ENCODE measurements at places on chromosomes 2 and 18.

- DNase-seq: peak; percentile 21
Measured at GRCh38 chr18:27363872-27364271, 178.8 kb upstream of the CHST9 start.

DNA sequence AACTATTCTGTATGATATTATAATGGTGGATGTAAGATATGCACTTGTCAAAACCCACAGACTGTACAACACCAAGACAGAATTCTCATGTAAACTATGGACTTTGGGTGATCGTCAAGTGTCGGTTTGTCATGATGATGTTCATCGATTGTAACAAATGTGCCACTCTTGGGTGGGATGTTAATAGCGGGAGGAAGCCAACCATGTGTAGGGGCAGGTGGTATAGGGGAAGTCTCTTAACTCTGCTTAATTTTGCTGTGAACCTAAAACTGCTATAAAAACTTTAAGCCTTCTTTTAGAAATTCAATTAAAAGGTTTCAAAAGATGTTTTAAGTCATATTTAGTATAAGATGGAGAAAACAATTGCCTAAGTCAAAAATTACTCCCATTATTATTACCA lies 139.0 kb downstream of the ANKRD44 start:
- DNase-seq: no peak

DNA sequence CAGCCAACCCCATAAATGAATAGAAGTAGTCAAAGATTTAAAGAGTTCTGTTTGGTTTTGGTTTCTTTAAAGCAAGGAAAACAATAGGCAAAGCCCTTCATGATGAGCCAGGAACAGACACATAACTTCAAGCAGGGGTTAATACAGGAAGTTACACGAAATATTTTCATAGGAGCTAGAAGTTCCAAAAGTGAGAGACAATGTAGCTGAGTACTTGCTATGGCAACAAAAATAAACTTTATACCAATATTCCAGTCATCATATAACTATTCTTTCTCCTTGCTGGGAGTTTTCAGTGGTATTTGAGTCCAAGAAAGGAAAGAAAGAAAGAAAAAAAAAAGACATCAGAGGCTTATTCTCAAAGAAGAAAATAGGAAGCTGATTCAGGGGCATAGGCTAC lies 56.2 kb downstream of the COBLL1 start:
- no peak for DNase-seq

GRCh38 chr2:5539282-5540165 lies 152.7 kb upstream of the SOX11 start:
- DNase-seq: no peak

GRCh38 chr18:8525692-8526091 lies 83.5 kb upstream of the RAB12 start:
- DNase-seq: no peak

- no peak for DNase-seq
Measured at GRCh38 chr2:7057865-7058400, 140.7 kb downstream of the RNF144A start.

- no peak for DNase-seq
Measured at GRCh38 chr2:38554973-38555595, 47.6 kb downstream of the HNRNPLL start.

DNA sequence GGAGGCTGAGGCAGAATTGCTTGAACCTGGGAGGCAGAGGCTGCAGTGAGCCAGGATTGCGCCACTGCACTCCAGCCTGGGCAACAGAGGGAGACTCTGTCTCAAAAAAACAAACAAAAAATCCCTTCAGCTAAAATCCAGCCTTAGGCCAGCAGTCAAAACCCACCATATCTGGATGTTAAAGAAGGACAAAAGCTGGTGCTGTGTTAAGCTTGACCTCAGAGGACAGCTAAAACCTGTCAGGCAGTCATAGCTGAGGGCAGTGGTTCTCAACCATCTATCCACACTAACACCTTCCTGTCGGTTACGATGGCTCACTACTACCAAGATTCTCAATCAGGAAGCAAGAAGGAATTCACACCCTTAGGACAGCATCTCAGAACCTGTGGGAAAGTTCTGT lies 9.6 kb downstream of the PTRHD1 start:
- no peak for DNase-seq

DNA sequence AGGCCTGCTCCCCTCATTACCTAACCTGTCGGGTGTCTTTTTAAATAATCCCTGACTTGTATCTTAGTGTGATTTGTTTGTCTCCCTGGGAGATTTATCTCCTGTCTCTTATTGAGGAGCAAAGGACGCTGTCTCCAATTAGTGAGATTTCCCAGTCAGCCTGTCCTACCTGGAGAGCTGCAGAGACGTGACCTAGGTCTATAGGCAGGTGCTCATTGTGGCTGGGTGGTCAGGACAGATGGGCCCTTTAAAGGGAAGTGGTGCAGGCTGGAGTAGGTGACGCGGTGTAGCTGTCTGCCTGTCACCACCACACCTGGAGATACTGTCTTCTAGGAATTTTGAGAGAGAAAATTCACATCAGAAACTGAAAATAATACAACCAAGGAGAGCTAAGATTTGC lies 28.0 kb downstream of the PLB1 start:
- DNase-seq: no peak

DNA sequence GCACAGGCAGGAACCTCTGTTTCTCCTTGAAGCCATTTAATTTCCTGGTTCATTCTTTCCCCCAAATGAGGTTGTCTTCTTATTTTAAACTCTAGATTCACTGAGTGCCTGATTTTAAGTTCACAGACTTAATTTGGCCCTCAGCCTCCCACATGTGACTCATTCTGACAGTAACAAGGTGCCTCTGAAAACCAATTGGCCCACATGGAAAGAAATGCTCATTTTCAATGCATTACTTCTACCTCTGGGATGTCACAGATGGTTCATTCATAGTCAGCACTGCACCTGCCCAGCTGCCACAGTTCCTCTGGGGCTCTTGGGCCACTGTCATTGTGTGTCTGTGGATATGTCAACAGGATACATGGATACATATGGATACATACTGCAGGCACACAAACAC lies 140.4 kb upstream of the CAPN13 start:
- no peak for DNase-seq

DNA sequence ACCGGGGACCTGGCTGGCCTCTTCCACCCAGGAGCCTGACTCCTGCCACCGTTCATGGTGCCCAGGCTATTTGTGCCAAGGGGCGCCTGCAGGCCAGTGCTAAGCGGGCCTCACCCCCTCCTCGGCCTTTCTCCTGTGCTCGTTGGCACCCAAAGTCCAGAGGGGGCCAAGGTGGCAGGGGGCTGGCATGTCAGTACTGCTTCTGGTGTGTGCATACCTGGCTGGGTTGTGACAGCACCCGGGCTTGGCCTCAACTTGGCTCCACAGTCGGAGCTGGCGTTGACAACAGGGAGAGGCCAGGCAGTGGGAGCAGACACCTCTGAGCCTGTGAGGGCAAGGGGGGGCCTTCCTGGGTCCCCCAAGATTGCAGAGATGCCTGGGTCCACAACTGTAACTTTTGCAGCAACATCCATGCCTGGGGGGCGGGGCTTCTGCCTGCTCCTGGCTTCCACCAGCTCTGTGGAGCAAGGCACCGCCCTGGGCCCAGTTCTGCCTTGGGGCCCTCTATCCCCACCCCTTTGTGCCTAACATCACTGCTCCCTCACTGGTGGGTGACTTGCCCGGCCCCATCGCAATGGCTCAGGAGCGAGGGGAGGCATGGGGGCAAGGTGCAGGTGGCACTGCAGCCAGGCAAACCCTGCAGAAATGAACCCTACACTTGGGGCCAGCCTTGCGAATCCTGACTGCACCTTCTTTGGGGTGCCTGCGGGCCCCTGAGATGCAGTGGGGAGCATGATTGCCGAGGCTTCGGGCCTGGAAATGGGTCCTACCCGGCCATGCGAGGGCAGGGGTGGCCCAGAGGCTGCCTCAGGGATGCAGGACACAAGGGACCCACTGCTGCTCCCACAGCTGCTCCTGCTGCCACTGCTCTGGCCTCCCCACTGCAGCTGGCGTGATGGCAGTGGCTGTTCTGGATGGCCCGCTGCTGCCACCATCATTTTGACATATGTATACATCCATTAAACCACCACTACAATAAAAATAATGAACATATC lies 35.9 kb downstream of the PTPN4 start:
- DNase-seq: no peak

GRCh38 chr2:131063501-131064283 lies 29.6 kb downstream of the FAM168B start:
- DNase-seq: peak; percentile 42

DNA sequence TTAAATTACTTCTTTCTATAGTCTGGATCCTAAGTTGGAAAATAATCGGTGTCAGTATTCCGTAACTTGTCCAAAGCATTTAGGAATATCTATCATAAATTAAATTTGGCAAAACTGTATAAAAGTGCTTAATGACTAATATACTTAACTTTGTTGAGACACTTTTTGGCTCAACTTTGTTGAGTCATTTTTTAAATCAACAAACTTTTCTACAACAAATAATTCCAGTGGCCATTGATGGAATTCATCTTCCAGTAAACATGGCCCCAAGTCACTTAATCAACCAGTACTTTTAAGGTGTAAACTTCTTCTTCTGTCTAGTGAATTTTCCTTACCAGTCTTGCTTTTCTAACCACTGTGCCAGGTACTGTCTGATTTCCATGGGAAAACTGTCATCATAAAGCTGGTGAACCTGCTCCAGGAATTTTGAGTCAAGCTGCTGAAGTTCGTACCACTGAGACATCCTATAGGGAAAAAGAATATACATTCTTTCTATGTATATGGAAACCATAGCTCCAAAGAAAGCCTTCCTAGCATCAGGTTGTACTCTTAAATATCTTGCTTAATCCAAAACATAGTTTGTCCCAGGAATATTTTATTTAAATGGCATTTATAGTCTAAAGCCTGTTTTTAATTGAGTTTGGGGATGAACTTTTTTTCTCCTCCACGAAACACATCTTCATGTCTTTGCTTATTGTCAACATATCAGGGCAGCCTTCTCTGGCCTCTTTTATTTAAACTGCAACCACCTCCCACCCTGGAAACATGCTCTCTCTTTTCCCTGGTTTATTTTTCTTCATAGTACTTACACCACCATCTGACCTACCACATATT lies 4.2 kb downstream of the STAT1 start:
- DNase-seq: no peak

GRCh38 chr2:42569883-42570282 lies 1.5 kb downstream of the MTA3 start:
- DNase-seq: no peak

DNA sequence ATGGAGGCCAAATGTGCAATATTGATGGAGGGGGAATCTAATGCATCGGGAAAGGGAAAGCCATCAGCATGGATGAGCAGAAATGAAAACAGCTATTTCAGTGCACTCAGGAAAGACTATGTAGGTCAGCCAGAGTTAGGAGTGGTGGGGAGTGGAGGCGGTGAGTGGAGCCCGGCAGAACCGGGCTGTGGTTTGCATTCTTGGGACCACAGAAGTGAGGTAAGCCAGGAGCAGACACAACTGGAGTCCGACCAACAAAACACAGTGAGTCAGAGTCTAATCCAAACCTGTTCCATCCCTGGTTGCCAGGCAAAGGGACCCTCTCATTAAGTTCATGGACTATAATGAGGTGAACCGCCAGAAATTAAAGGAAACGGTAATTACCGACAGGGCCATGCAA lies 61.1 kb upstream of the RAB12 start:
- no peak for DNase-seq

DNA sequence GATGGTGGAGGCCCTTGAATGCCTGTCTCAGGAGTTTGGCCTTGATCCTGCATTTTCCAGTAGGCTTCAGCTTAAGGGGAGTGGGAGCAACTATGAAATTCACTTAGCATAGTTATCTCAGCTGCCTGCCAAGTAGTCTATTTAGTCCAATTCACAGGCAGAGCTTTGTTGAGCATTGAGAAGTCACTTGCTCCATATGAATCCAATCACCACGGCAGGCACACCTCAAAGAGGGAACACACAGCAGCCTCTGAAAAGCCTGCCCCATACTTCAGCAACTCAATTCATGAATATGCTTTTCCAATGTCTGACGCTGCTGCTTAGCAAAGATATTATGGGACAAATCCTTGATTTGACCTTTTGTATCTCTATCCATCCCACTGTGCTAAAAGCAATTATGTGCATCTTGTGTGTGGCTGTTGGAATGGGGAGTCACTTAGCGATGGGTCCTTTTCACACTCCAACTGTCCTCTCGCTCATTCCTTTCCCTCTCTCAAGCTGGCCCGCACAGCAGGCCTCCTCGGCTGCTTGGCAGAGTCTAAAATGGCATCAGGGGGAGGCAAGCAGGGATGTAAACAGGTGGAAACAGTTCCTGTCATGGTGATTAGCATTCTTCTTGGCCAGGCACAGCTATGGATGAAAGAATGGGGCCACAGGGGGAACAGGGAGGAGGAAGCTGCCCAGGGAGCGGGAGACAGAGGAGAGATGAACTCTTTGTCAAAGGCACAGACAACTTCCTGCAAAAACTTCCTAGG lies 56.0 kb upstream of the LRPPRC start:
- DNase-seq: no peak

GRCh38 chr18:70160073-70160678 lies 45.3 kb downstream of the RTTN start:
- no peak for DNase-seq

GRCh38 chr2:37090019-37090477 lies 5.7 kb downstream of the GPATCH11 start:
- no peak for DNase-seq

DNA sequence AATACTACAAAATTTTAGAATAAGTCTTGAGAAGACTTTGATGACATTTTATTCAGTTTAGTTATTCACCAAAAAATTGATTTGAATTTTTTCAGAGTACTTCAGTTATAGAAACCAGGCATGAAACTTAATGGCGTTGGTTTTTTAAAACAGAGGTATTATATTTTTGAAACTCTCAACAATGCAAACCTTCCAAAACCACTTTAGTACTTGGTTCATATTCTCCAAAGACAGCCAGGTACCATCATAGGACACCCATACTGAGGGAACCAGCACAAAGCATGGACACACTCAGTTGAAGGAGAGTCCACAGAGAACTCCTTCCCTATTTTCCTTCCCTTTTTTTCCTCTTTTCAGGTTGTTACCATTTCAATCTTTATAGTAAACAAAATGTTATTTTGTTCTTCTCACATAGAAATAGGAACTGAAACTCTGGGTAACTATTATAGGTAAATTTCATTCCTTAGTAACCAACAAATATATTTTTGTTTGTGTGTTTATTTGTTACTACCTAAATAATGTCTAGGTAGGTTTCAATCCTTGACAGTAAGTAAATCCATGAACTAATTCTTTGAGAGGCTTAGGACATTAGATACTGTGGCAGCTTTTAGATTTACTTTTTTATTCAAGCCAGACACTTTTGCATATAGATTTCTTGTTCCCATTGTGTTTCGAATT lies 95.8 kb downstream of the TMEFF2 start:
- DNase-seq: no peak

DNA sequence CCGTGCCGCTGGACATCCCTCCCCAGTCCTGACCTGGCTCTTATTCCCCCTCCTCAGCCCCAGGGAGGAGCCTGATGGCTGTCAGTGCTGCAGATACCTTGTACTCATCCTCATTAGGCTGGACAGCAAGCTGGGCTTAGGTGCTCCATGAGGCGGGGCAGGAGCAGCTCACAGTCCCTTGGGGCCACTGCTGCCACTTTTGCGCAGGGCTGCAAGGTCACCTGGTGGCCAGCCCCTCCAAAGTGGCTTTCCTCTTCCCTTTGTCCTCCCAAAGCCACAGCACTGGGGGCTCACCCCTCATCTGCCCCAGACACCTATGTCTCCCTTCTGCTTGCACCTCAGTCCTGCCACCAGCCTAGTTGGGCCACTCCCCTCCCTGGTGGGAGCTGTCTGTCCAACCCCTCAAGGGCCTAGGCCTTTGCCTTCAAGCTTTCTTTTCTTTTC lies 60.8 kb downstream of the FAM168B start:
- DNase-seq: no peak

Data from NCI-H1694 (cell line).